ENCODE measurements at places on chromosomes 11 and 22. TPM values are rescaled to one million over a fixed set of nuclear protein-coding genes. Genes with fewer than 3 reads are reported as not detected.

The OVOL1 gene
- 14.9 TPM for total RNA-seq

The VPREB1 gene
- not detected for total RNA-seq

The CDCA5 gene
- 3.3 TPM for total RNA-seq

The NLRP10 gene
- total RNA-seq, result not detected

The CD3E gene
- total RNA-seq, result 8.8 TPM

The KREMEN1 gene
- total RNA-seq, result 19.2 TPM

- no peaks in the 10 kb centered on the region for H3K36me3 ChIP-seq
- H3K4me3 ChIP-seq, result no peak overlapping the region
- DNase-seq, result no peak
- no peaks in the 10 kb centered on the region for H3K4me1 ChIP-seq
Observed at GRCh38 chr11:44057340-44057739, 8.7 kb upstream of the ACCS start.

DNA sequence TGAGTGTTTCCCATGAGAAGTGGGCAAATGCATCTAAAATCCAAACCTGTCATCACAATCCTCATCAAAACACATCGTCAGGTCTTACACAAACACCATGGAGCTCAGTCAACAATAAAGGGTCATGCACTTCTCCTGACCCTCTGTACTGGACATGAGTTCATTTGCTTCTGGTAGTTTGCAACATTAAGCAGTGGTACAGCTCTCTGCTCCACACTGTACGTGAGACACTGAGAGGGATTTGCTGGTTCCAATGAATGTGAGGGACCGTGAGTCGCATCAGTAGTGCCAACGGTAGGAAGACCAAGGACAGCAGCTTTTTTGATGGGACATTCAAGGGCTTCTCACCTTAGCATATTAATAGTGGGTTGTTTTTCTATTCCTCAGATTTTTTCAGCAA is 752.3 kb downstream of the OPCML start:
- no peaks in the 10 kb centered on the region for H3K36me3 ChIP-seq
- H3K4me3 ChIP-seq, result no peak overlapping the region
- no peak for DNase-seq
- H3K27ac ChIP-seq, result no peak overlapping the region
- H3K27me3 ChIP-seq, result no peaks in the 10 kb centered on the region
- H3K4me1 ChIP-seq, result no peaks in the 10 kb centered on the region

DNA sequence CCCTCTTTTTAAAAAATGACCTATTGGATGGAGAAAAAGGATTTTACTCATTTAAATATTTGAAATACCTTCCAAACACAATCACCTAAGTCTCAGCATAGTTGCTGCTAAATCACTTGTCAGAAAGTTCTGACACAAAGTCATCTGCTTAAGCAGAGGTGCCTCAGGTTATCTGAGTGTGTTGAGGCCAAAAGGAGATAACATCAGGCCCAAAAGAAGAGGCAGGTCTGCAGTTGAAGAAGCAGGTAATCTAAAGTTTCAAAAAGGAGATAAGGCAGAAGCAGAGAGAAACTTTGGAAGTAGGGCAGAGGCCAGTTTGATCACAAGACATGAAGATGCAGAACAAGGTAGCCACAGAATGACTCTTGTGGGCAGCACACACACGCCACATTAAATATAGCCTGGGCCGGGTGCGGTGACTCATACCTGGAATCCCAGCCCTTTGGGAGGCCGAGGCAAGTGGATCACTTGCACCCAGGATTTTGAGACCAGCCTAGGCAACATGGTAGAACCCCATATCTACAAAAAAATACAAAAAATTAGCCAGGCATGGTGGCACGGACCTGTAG is 175.7 kb upstream of the API5 start:
- no peak overlapping the region for H3K4me3 ChIP-seq
- no peak overlapping the region for H3K27ac ChIP-seq
- DNase-seq, result no peak
- H3K27me3 ChIP-seq, result no peaks in the 10 kb centered on the region

- no peak overlapping the region for H3K27ac ChIP-seq
- no peak for DNase-seq
- H3K36me3 ChIP-seq, result no peaks in the 10 kb centered on the region
Observed at GRCh38 chr11:14254533-14255237, 104.3 kb downstream of the RRAS2 start.

DNA sequence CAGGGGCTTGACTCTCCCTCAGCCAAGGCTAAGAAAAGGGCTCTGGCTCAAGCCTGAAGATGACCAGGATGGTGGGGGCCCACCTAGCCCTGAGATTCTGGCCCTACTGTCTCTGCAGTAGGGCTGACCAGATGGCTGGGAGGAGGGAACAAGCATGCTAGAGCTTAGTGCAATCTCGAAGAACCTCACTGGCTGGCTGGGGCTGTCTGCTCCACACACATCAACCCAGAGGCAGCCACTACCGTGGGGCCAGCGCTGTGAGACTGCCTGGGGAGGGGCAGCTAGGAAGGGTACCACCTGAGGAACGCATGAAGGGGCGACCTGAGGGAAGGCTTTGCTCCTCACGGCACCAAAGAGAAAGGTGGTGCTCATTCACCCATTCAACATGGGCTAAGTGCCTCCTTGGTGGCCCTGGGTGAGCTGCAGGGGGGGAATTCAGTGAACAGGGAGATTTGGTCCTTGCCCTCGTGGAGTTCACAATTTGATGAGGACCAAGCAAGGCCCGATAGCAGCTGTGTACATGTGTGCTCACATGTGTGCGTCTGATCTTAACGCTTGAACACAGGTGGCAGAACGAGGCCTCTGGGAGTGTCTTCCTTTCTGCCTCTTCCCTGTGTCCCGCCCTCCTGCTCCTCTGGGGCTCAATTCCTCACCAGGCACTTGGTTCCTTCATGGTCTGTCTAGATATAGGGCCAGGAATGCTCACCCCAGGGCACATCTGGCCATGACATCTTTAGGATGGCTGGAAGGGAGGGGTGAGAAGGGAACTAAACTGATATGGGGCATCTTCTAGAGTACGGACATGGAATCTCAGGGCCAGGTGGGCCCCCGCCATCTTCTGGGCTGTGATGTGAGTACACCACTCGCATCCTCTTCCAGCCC is 102.3 kb upstream of the PITPNB start:
- no peaks in the 10 kb centered on the region for H3K4me1 ChIP-seq
- no peak overlapping the region for H3K27ac ChIP-seq
- H3K27me3 ChIP-seq, result no peaks in the 10 kb centered on the region

GRCh38 chr11:87743007-87743406 is 432.2 kb downstream of the RAB38 start:
- H3K27me3 ChIP-seq, result no peaks in the 10 kb centered on the region
- no peak for DNase-seq
- H3K4me3 ChIP-seq, result no peak overlapping the region
- H3K27ac ChIP-seq, result no peak overlapping the region

DNA sequence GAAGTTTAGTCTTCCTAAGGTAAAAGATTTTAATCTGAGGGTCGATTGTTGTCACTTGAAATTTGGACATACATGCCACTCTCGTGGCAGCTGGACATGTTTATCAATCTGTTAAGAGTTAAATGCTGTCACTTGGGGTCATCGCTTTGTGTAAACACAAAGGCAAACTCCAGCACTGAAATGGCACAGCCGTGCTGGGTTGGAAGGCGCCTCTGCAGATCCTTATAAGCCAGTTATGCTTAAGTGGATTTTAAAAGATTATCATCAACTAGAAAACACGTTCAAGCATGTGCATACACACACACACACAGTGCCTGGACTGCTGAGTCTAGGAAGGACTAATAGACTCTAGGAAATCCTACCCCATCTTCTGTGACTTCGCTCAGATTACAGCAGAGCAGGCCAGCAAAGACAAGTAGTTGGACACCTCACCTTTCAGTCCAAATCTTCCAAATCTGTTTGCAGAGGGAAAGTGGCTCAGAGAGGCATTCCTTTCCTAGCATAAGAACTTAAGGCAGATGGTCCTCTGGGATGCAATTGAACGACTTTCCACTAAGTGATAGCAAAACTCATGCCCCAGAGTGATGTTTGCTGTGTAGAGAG is 83.7 kb downstream of the CACNG2 start:
- no peaks in the 10 kb centered on the region for H3K36me3 ChIP-seq
- no peaks in the 10 kb centered on the region for H3K4me1 ChIP-seq
- H3K27ac ChIP-seq, result no peak overlapping the region
- H3K4me3 ChIP-seq, result no peak overlapping the region

DNA sequence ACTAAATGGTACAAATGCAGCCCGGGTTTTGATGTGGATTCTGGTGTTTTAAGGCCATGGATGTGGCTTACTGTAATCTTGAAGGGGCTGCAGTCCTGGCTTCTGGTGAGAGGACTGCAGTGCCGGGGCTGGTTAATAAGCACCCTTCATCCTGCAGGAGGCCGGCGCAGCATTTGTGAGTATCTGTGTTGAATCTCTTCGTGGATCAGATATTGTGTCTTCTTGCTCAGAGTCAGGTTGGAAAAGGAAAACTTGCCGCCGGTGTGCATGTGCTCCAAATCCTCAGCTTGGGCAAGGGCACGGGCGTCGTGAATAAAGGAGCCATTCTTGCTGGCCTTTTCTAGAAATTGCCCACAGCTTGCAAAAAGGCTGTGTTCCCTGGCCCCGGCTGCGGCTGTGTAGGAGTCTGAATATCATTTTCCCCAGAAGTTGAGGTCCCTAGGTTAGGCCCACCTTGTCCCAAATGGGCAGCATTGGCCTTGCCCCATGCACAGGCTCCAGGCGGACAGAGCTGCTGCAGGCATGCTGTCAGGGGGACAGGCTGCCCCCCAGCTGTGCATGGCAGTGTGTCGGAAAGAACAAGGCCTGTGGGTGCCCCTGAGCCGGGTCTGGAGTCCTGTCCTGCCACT is 28.9 kb upstream of the PARVB start:
- H3K4me3 ChIP-seq, result no peak overlapping the region
- H3K27ac ChIP-seq, result no peak overlapping the region
- peak; percentile 40 for DNase-seq
- H3K27me3 ChIP-seq, result no peaks in the 10 kb centered on the region
- H3K4me1 ChIP-seq, result no peaks in the 10 kb centered on the region

Data from Peyer's patch (tissue), 4 donors.